SJSA1 (cell line): ENCODE measurements at places on chromosomes 2 and 18. TPM values are rescaled to one million over a fixed set of nuclear protein-coding genes. Genes with fewer than 3 reads are reported as not detected.

GRCh38 chr2:181776336-181776735 is 96.0 kb upstream of the NEUROD1 start:
- no peak for DNase-seq

DNA sequence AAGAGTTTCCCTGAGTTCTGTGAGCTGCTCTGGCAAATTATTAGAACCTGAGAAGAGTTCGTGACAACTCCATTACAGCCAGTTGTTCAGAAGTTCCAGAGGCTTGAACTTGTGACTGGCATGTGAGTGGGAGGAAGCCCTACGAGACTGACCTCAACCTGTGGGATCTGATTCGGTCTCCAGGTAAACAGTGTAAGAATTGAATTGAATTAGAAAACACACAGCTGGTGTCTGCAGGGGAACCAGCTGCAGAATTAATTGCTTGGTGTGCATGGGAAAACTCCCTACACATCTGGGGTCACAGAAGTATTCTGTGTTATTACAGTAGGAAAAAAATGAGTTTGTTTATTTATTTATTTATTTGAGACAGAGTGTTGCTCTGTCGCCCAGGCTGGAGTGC is 14.0 kb upstream of the ITSN2 start:
- no peak for DNase-seq

DNA sequence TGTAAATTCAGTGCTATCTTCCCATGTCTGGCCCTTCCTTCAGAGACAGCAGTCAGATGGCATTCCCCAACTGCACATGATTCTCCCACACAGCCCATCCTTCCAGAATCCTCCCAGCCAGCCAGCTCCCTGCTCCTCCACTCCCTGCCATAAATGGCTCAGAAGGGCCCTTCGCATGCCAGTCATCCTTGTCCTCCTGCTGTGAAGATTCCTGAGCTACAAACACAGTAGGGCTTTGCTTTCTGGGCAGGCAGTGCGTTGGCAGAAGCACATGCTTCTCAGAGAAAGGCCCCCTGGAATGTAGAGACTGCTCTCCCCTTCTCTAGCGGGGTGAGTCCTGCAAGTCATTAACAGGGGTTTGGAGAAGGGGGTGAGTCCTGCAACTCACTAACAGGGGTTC is 71.9 kb downstream of the TEX51 start:
- DNase-seq, result no peak

GRCh38 chr18:45728336-45729010 is 4.5 kb downstream of the SLC14A1 start:
- DNase-seq, result no peak

DNA sequence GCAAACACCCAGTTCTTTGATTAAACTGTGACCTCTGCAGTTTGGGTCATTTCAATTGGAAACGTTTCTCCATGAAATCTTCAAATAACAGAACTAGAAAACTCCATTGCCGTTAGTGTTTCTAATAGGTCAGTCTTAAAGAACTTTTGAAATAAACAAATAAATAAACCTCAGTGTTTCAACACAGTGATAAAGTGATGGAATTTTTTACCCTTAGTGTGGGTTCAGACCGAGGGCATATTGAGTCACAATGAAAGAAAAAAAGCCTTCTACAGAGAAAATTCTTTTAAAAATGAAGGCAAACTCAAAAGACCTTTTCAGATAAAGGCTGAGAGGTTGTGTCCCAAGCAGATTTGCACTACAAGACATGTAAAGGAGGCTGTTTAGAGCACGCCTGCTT is 149.6 kb downstream of the NCKAP5 start:
- DNase-seq, result no peak

- no peak for DNase-seq
Observed at GRCh38 chr2:182240862-182241371, 185.9 kb downstream of the PDE1A start.

- DNase-seq, result no peak
Observed at GRCh38 chr2:120450196-120450820, 104.4 kb downstream of the INHBB start.

DNA sequence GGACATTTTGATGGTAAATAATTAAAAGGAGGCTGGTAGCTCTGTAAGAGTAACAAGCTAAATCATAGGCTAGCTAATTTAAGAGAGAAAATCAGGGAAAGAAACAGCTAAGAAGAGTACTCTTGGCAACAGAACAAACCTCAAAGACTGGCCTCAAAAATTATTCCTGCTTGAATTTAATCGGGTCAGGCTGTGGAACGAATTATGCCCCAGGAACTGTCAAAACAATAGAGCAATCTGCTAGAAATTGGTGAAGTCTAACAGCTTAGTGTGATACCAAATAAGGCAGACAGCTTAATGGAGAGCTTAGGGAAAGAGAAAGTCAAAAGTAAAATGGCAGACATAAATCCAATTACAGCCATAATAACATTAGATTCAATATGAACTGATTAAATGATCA is 215.7 kb downstream of the MREG start:
- DNase-seq, result no peak

- peak; percentile 5 for DNase-seq
Observed at GRCh38 chr2:213119061-213119809, 32.2 kb downstream of the IKZF2 start.

DUSP2 gene
- 0.24 TPM in 1 of 2 replicates, not detected in the other for total RNA-seq

SSB gene
- 145 and 146 TPM in 2 replicates for total RNA-seq
